Jurkat, Clone E6-1 (cell line): ENCODE measurements at places on chromosomes 7 and 10.

DNA sequence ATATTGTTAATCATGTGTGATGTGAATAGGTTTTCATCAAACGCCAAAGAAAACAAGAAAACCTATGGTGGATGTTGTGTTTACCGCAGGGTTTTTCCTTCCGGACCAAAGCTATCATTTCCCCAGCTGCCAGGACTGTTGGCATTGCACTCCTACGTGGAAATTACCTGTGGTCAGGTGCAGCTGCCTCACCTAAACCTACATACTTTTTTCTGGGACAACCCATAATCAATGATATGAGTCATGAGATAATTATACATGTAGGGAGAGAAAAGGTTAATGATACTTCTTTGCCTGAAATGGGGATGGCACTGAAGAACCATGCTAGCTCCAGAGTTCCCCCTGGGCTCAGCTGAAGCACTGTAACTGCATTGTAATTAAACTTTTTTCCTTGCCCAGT lies 223.6 kb upstream of the SEMA3E start:
- DNase-seq = no peak

DNA sequence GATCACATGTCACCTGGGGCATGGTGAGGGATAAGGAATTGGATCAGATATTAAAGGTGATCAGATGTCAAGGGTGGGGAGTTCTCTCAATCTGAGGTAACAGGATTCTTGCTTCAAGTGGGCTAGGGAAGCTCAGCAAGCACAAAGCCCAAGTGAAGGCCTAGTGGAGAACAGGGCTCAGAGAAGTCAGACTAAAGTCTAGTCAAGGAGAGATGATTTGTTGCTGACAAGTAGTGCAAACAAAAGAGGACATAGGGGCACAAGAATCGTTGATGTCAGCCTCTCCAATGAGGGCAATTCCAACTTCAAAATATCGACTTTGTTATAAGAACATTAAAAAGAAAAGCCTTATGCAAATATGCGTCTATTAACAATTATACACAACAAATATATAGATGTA lies 852.8 kb upstream of the CELF2 start:
- DNase-seq = no peak

- no peak for DNase-seq
These were observed 420.4 kb downstream of the SDK1 start for GRCh38 chr7:3721422-3721821.

DNA sequence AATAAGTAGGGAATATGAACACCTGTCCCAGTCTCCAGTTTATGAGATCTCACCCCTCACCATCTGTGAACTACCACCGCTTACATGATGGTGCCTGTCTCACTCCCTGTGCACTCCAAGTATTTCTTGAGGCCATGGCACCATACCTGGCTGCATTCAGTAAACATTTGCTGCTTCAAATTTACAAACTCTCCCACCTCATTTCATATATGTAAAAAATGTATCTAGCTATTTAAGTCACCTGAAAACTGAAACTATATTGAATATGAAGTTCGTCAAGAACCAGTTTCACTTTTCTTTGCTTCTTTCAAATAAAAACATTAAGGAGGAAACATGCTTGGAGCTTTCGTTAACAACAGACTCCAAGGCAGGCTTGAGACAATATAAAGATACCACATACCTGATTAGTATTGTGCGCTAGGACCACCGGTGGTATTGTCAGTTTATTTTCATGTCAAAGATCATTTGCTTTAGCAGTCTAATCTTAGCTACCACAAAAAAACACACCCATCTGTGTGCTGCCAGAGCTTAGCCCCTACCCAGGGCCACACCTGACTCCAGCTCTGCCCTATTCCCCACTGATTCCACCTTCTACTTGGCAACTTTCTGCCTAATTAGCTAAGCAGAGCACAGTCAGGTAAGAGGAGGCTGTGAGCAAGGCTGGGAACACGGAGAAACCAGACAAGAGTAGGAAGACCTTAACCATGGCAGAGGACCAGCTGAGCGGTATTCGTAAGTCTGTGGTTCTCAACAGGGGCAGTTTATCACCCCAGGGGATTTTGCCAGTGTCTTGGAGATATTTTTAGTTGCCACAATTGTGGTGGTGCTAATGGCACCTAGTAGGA lies 92.0 kb downstream of the ZFAND4 start:
- DNase-seq = no peak

DNA sequence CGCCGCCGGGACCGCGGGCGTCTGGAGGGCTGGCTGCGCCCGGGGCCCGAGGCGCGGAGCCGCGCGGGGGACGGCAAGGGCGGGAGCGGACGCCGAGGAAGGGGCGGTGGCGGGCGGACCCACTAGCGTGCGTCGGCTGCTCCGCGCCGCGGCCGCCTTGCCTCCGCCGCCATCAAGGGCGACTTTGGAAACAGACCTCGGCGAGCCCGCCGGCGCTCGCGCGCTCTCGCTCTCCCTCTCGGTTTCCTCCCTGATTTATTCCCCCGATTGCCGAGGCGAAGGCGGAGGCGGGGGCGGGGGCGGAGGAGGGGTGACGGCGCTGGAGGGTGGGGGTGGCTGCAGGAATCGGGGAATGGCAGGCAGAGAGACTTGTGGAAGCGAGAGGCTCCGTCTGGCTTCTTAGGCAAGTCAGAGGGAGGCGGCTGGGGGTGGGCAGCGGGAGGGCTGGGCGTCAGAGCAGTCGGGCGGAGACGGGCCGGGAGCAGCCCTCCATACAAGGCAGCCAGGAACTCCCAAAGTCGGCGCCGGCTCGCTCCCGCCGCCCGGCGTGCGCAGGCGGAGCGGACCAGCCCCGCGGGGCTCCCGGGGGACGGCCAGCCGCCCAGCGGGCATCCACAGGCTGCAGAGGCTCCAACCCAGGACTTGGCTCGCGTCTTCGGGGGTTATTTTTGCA lies at the start of gene CACNA2D1:
CACNA2D1 (minus strand) TSS at position 231 of the 673 bp plus-strand sequence.
- DNase-seq = no peak

DNA sequence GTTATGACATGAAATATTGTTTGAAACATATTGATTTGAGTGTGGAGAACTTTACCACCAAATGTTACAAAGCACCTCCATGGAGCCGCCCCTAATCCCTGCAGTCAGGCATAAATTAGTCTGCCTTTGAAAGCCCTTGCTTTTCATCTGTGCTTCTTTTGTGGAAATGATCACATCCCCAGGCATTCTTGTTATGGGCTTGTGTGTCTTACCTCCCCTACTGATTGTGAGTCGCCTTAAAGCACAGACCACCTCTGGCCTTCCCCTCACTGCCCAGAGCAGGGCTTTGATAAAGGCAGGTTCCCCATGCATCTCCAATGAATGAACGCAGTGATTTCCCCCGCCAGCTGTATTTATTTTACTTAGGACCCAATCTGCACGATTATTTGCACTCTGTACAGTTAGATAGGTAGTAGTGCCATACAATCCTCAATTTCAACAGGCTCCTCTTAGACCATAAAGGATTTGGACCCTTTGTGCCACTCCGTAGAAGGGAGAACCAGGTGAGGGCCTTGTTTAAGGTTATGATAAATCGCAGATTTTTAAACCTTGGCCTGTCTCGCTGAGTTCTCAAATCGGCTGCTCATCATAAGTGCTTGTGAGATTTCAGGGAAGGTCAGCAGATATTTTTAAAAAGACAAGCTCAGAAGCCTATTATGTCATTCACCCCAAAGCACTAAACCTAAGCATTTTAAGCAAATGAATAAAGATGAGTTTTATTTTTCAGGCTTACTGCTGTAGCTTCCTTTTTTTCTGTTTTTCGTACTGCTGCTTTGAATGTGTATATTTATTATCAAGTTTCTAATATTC lies 107.8 kb downstream of the CUBN start:
- no peak for DNase-seq

DNA sequence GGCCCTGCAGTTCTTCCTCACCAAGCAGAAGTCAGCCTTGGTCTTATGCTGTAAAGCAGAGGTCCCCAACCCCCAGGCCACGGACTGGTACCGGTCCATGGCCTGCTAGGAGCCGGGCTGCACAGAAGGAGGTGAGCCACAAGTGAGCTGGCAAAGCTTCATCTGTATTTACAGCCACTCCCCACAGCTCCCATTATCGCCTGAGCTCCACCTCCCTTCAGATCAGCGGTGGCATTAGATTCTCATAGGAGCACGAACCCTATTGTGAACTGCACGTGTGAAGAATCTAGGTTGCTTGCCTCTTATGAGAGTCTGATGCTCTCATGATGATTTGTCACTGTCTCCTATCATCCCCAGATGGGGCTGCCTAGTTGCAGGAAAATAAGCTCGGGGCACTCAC lies 87.6 kb upstream of the NEBL start:
- no peak for DNase-seq

DNA sequence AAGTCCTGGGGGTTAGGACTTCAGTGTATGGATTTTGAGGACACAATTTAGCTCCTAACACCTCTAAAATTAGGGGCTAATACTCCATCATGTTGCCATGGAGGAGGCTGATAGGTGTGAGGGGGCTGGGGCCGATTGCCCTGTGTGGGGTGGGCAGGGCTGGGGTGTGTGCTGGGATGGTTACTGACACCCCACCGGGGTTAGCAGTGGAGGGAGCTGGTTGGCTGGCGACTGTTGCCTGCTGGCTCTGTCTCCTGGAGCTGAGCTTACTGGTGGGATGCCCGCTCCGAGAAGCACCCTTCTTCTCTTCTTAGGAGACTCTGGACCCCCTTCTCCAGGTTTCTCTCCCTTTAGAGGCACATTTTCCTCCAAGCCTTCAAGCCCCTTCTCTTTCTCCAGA lies 22.2 kb upstream of the SH2D4B start:
- no peak for DNase-seq

DNA sequence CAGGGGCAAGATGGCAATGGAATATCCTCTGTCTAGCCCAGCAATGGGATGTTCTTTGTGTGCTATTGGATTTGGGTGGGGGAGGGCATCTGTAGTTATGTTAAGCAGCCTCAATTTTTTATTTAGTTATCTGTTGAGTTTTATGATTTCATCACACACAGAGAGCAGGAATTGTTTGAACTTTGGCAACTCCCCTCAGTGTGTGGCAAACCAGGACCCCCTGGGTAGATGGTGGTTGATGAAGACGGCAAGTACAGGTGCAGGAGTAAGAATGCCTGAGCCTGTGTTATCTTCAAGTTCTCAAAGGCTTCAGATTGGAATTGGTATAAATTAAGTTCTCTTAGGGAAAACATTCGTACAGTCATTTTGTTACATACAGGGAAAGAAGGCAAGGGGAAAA lies 142.4 kb upstream of the SAMD8 start:
- DNase-seq = peak; percentile 47

- DNase-seq = no peak
These were observed 108.8 kb upstream of the WDR11 start for GRCh38 chr10:120742373-120742772.

- no peak for DNase-seq
These were observed 361.4 kb upstream of the ZNF32 start for GRCh38 chr10:44009891-44010632.

DNA sequence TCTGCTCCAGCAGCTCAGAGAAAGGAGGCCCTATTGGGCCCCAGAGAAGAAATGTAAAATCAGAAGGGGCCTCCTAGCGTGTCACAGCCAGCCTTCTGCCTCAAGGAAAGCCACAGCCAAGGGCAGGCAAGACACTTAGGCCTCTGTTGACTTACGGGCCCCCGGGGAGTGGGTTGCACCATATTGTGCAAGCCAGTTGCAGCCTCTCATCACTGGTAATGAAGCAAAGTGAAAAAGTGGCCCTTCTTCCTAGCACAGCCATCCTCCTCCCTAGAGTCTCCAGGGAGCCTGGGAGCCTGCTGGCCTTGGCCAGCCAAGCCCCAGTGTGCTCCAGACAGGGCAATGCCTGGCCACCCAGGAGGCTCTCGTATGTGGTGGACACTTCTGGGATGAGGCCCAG lies 56.2 kb upstream of the GDF10 start:
- DNase-seq = no peak

GRCh38 chr10:37752334-37752875 lies 105.0 kb downstream of the ZNF248 start:
- DNase-seq = no peak

- no peak for DNase-seq
These were observed 375.8 kb downstream of the MDFIC start for GRCh38 chr7:115297656-115298055.

DNA sequence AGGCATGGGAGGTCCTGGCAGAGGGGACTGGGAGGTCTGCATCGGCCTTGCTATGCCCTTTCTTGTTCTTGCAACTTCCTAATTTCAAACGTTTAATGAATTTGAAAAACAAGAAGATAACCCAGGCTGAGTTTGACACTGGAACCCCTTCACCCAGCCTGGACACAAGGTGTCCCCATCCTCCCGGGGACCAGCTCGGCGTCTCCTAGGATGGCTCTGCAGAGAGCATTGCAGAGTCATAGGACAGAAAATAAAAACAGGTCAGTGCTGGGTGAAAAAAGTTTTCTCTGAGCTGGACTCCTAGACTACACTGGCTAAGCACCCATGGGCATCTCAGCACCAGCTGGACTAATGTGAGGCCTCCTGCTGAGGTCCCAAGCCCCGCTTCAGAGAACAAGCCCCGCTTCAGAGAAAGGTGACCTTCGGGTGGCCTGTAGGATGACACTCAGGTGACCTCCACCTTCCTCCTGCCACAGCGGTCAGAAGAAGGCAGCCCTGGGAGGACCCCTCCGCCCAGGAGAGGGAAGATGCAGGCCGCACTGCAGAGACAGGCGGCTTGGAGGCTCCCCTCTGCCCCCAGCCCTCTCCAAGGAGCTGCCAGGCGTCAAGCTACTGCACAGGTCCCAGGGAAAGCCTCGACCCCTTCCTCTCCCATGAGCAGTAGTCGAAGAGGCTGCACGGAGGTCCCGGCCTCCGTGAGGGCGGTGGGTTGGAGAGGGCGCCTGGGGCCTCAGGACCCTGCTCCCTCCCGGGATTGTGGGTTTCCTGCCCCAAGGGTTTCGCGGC lies 9.3 kb upstream of the UNCX start:
- DNase-seq = no peak

DNA sequence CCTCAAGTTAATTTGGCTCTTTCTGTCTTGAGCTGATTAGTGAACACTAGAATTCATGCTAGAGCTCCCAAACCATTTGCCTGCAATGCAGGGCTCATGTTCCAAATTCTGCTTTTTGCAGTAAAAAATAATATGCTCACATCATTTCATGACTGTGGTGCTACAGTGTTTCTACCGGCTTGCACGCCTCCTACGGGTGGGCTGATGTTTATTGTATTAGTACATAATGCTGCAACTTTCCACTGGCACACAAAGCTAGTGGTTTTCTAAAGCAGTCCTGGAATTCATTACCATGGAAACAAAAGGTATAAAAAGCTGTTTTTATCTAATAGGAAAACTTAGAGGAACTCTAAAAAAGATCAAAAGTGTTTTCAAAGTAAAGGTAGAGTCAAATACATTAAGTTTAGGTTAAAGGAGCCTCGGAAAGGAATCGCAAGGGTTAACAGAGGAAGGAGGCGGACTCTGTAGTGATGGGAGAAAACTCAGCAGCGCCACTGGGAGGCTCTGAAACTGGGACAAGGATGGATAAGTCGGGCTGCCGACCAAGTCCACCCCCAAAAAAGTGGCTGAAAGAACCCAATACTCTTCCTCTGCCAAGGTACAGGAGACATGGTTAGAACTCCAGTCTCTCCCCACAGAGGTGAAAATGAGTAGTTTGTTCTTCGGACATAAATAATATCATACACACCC lies 25.9 kb downstream of the GRM8 start:
- no peak for DNase-seq
